ENCODE measurements at places on chromosomes 2 and 18.
A peak's percentile ranks its signal among the peaks of the same experiment; 100 is the strongest.

GRCh38 chr18:31329787-31330438 is 12.0 kb downstream of the DSG1 start:
- DNase-seq, result no peak

GRCh38 chr2:3435445-3435844 is 56.0 kb downstream of the TRAPPC12 start:
- no peak for DNase-seq

DNA sequence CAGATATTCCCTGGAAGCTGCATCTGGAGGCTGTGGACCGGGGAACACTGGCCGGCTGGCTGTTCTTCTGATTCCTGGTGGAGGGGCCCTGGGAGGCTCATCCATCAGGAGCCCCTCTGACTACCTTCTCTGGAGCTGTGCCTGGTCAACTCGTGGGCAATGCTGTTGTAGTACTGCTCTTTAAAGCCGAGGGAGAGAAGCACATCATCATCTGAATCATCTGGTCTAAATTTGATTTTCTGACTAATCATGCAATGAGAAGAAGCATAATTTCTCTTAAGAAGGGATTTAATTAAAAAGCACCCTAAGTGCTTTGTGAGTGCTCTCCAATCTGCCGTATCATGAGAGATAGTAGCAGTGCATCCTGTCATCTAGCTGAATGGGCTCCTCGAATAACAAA is 229.5 kb downstream of the FHOD3 start:
- no peak for DNase-seq

GRCh38 chr2:102718387-102719316 is 43.2 kb upstream of the TMEM182 start:
- no peak for DNase-seq

DNA sequence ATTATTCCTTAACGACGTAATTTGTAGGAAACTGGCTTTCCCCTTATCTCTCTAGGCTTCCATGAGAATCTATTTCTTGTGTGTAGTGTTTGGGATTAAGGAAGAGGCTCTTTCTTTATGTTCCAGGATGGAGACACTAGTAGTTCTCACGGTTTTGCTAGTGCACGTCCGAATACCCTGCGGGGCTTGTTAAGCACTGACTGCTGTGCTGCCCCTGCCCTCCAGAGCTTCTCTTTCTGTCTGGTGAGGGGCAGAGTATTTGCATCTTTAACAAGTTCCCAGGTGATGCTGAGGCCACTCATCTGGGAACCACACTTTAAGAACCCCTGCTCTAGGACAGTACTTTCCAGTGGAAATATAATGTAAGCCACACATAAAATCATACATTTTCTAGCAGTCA is 76.4 kb downstream of the SPATS2L start:
- DNase-seq, result no peak

GRCh38 chr2:38269421-38269820 is 107.7 kb downstream of the ATL2 start:
- no peak for DNase-seq

DNA sequence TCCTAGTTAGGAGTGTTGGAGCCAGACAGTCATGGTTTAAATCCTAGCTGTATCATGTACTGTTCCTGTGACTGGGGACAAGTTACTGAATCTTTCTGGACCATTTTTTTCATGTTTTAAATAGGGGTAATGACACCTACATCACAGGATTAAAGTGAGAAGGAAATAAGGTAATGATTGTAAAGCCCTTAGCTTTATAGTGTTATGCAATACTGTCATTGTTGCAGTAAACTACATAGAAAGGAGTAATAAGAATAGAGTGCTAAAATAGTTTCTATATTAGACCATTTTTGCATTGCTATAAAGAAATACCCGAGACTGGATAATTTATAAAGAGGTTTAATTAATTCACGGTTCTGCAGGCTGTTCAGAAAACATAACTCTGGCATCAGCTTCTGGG is 14.5 kb downstream of the AGPS start:
- DNase-seq, result no peak

DNA sequence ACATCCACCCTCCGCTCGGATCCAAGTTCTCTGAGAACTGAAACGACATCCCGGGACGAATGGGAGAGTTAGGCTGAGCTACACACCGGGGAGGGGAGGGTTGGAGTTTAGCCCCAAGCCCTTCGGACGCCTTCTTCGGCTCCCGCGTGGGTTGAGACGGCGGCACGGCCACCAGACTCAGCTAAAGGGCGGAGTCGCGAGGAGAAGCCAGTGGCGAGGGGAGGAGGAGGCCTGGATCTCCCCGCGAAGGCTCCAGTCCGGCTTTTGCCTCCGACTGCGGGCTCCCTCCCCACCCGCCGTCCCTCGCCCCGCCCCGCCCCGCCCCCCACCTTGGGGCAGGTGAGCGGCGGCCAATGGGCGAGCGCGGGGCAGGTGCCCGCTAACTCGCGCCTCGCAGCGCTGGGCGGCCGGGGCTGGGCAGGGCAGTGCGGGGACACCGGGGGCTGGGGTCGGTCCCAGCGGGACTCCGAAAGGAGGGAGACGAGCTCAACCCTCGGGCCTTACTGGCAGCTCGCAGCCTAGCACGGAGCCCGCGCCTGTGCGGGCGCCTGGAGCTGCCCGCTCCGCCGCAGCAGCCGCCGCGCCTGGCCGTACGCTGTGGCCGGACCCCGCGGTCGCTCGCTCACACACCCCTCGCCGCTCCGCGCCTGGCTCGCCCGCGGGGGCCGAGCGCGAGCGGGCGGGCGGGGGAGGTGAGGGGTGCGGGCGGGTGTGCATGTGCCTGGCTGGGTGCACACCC is at the start of gene EMX1:
Gene EMX1 (plus strand): TSS at position 382 of the 739 bp plus-strand sequence. CDS start 334 bp downstream, at position 716.
- no peak for DNase-seq

DNA sequence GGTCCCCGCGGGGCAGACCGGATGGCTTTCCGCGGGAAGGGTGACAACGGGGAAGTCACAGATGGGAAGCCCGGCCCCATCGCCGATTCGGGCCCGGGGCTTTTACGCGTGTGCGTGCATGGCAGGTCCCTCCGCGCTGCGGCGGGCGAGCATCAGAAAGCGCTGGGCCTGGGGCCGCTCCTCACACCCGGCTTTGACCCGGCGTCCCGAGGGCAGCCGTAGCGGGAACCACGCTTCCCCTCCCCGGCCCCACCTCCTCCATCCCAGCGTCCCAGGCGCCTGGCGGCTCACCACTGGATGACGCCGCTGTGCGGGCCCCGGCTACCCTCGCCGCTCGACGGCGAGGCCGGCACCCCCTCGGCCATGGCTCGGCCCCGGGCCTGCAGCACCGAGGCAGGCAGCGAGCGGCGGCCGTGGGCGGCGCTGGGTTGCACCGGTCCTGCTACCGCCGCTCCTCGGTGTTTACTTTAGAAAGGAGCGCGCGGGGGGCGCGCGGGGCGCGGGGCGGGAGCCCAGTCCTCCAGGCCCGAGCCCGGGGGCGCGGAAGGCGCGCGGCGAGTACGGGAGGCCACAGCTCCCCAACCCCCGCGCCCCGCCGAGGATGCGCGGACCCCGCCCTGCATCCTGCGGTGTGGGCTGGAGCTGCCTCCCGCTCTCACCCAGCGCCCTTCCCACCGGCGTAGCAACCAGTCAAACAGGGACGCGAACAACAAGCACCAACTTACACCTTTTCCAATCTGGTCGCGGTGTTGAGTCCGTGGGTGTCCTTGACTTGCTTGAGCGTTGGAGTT is 806 bp downstream of the RFX8 start:
- peak; percentile 52 for DNase-seq

DNA sequence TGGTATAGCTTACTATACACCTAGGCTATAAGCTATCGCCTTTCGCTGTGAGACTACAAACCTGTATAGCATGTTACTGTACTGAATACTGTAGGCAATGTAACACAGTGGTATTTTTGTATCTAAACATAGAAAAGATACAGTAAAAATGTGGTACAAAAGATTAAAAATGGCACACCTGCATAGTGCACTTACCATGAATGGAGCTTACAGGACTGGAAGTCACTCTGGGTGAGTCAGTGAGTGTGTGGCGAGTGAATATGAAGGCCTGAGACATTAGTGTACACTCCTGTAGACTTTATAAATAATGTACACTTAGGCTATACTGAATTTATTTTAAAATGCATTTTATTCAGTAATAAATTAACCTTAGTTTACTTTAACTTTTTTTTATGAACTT is 258.2 kb upstream of the SP5 start:
- DNase-seq, result no peak

DNA sequence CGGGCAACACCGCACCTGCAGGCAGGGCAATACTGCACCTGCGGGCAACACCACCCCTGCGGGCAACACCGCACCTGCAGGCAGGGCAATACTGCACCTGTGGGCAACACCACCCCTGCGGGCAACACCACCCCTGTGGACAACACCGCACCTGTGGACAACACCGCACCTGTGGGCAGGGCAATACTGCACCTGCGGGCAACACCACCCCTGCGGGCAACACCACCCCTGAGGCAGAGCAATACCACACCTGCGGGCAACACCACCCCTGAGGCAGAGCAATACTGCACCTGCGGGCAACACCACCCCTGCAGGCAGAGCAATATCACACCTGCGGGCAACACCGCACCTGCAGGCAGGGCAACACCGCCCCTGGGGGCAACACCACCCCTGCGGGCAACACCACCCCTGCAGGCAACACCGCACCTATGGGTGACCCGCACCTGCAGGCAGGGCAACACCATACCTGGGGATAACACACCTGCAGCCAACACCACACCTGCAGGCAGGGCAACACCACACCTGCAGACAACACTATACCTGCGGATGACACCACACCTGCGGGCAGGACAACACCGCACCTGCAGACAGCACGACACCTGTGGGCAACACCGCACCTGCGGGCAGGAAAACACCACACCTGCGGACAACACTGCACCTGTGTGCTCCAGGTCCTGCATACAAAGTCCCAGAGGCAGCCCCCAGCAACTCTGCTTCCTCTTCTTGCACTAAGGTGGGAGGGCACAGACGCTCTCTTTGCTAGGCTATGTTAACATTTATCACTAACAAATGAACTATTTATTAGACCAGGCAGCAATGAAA is 57.7 kb downstream of the EIPR1 start:
- DNase-seq, result no peak

DNA sequence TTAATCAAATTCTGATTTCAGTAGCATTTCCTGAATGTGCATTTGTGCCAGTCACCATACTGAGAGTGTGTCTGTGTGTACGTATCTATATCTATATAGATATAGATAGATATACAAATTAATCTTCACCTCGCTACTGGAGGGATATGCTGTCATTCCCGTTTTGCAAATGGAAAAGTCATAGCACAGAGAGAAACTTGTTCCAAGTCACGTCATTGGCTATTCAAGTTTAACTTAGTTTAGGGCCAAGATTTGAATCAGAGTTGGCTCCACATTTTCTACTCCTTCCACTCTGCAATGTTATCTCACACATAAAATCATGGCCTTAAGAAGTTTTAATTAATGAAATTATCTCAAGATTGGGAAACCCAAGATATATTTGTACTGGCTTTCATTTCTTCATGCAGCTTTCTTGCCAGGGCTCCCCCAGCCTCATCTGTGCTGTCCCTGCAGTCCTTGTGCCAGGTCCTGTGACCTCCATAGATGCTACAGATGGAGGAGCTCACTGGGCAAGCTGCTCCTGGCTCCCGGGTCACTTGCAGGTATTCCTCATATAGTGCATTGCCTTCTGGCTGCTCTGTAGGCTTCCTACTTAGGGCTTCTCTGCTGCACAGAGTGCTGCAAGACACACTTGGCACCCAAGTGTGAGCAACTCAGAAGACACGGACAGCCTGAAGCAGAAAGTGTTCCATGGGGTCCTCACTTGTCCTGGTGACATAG is 245.8 kb downstream of the KCNS3 start:
- DNase-seq, result no peak

GRCh38 chr18:30915336-30915988 is 127.1 kb downstream of the DSC3 start:
- no peak for DNase-seq

DNA sequence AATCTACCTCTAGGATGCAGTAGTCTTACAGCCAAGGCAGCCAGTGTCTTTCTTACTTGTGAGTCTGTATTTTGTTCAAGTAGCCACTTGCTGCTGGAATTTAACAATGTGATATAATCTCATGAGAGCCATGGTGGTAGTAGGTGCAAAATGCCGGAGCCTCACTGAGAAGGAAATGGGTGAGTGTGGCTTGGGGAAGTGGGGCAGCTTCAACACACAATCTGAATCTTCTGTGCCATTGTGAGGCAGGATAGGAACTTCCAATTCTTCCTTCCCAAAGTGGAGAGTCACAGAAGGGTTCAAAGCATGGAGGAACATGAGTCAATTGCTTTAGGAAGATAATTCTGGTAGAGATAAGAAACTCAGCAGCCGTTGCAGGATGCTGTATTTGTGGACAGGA is 158.7 kb upstream of the APCDD1 start:
- no peak for DNase-seq

DNA sequence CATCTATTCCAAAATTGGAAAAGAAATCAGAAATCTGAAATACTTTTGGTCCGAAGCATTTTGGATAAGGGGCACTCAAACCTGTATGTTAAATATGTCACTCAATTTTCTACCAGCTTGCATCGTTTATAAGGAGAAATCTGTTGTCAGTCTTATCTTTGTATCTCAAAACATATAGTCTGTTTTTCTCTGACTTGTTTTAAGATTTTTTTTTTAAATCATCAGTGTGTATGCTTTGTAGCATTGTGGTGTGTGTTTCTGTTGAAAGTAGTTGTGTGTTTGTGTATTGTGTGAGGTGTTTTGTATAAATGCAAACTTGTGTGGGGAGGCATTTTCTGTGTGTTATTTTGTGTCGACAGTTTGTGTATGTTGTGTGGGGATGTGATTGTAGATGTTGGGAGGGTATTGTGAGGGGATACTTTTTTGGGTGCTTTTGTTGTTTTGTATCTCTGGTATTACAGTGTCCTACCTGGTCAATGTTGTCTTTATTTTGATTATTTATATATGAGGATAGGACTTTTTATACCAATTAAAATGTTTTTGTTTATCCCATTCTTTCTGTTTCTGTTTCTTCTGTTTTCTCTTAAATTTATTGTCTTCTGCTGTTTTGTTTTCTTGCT is 30.9 kb downstream of the SMCHD1 start:
- DNase-seq, result no peak
